ENCODE measurements at places on chromosomes 7 and 10. TPM values are rescaled to one million over a fixed set of nuclear protein-coding genes. Genes with fewer than 3 reads are reported as not detected.

The OR2A12 gene
- total RNA-seq = not detected

The HPSE2 gene
- not detected for total RNA-seq

The ZP3 gene
- total RNA-seq = 15.6 TPM

The SORBS1 gene
- total RNA-seq = 0.38 TPM

The SNCG gene
- 9.6 TPM for total RNA-seq

The CHCHD2 gene
- total RNA-seq = 570 TPM

The HOXA4 gene
- total RNA-seq = 1.6 TPM

The CDK1 gene
- total RNA-seq = 90.5 TPM

The CRYGN gene
- total RNA-seq = not detected

The ADAMTS14 gene
- total RNA-seq = 0.11 TPM

The EN2 gene
- 0.90 TPM for total RNA-seq

The CCDC172 gene
- not detected for total RNA-seq

The TRPV6 gene
- not detected for total RNA-seq

The DOCK4 gene
- 6.7 TPM for total RNA-seq

Data from A549 treated with dexamethasone at 1 μM for 4 hours (cell line).